GM12892 (cell line): ENCODE measurements at places on chromosomes 4 and X.

DNA sequence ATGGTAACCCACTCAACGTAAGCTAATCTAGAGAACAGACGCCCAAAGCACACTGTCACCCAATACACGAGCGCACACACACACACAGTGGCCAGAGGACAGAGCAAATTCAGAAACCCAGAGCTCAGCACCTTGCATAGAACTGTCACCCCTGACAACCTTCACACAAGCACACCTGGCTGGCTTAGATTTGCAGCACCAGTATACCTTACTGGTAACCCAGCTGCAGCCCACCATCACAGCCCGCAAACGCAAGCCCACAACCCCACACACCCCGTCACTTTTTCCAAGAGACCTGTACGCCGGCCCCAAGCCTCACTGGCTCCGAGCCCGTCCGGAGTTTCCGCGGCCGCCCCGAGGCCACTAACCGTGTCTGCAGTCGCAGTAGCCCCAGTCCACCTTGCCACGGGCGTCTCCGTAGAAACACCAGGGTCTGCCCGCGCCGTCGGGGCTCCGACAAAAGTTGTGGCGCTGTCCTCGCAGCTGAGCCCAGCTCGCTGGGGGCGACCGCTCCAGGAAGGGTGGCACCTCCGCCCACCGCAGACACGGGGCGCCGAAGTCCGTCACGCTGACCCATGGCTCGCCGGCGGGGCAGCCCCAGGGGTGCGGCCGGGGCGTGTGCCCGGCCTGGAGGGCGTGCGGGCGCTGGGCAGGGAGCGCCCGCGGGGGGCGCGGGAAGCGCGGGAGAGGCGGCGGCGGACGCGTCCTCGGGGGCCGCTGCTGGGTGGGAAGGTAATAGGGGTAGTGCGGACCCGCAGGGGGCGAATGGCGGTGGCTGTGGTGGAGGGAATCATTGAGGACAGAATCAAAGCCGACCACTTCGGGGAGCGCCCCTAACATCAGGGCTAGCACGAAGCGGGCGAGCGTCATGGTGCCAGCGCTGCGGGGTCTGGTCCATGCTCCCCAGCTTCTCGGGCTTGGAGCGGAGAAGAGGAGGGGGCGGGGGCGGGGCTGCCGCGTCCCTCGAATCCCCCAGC, 664 bp downstream of the PRSS12 start:
- DNase-seq: peak; percentile 4

- no peak for DNase-seq
Observed at GRCh38 chrX:53241558-53241957, 16.6 kb upstream of the KDM5C start.

- DNase-seq: no peak
Observed at GRCh38 chrX:23932046-23932445, 24.2 kb downstream of the CXorf58 start.

- DNase-seq: no peak
Observed at GRCh38 chrX:37802028-37802427, 22.2 kb downstream of the CYBB start.

DNA sequence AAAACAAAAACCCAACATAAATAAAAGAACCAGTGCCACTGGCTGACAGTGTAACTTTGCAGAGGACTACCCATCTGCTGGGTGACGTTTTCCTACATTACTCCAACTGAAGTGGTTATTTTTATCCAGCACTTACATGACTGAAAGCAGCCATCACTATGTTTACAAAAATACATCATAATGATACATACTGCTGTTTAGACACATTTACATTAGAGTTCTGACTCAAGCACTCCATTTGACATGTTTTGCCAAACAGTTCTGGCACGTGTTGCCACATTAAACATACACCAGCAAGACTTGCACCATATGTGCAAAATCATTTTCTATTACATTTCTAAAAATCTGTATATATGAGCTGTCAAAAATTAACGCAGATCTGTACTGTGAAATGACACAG, 39.6 kb downstream of the BEND4 start:
- no peak for DNase-seq

DNA sequence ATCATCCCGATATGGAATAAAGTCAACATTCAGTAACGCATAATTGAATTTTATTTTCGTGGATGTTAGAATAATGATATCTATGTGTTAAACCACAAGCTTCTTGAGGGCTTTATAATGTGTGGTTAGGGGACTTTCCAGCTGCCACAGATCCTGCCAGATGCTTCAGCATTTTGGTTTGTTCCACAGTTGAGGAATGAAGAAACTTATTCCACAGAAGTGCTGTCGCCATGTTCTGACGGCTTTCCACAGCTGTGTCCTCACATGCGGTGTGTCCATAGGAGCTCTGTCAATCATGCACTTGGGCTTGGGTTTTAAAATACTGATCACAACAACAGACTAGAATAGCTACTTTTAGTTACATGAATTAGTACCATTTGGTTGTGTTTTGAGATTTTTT, 411.9 kb downstream of the TRIML1 start:
- DNase-seq: no peak

GRCh38 chrX:125219852-125220251, 99.8 kb upstream of the TEX13C start:
- no peak for DNase-seq

- DNase-seq: no peak
Observed at GRCh38 chrX:2863646-2864045, 34.9 kb downstream of the GYG2 start.

GRCh38 chr4:76562836-76563453, 127.9 kb downstream of the SHROOM3 start:
- DNase-seq: no peak

GRCh38 chr4:139214039-139214534, 37.1 kb upstream of the ELF2 start:
- peak; percentile 48 for DNase-seq

- no peak for DNase-seq
Observed at GRCh38 chr4:86614865-86615264, 20.8 kb downstream of the PTPN13 start.

DNA sequence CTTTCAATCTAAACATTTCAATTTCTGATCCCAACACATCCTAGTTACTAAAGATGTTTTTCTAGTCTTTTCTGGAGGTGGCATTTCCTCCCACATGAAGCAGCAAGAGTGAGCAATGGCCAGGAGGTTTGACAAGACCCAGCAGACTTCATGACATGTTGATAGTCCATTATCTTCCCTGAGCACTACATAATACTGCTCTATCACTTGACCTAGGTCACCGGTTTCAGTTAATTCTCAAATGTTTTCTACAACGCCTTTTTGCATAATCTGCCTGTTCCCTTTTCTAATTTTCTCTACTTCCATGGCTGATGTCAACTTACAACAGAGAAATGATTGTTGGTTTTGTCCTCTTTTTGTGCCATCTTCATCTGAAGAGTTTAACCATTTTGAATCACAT, 62.0 kb upstream of the GPRIN3 start:
- no peak for DNase-seq

GRCh38 chr4:154329939-154330338, 161.7 kb downstream of the DCHS2 start:
- no peak for DNase-seq

GRCh38 chrX:21745756-21746155, 12.2 kb downstream of the SMPX start:
- DNase-seq: no peak

- no peak for DNase-seq
Observed at GRCh38 chrX:100395781-100396180, 14.3 kb downstream of the PCDH19 start.

DNA sequence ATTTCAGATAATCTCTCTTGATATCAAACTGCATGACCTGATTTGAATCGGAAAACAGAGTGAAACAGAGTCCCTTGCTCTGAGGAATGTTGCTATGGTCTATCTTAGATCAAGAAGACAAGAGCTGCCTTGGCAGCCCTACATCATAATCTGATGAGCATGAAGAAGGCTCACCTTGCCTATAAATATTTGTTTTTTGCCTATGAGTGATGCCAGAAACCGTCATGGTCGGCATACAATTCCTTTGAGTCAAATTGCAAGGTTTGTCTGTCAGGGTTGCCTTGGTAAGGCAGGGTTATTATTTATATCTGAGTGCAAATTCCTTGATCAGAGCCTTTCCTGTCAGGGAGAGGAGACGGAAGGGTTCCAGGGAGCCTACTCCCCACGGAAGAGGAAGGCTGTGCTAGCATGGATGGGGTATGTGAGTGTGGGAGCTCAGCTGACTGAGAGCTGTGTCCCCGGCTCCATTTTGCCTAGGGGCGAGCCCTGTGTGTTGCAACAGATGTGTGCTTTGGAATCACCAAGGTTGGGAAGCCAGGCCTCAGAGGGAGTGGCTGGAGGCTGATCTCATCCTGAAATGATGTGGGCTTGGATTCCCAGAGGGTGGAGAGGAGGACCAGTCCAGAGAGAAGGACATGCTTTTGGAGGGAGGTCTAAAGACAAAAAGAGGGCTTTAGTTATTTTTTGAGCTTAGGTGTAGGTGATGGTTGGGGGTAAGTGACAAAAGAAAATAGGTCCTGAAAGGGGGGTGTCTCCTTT, 43.6 kb downstream of the RTL9 start:
- DNase-seq: no peak

DNA sequence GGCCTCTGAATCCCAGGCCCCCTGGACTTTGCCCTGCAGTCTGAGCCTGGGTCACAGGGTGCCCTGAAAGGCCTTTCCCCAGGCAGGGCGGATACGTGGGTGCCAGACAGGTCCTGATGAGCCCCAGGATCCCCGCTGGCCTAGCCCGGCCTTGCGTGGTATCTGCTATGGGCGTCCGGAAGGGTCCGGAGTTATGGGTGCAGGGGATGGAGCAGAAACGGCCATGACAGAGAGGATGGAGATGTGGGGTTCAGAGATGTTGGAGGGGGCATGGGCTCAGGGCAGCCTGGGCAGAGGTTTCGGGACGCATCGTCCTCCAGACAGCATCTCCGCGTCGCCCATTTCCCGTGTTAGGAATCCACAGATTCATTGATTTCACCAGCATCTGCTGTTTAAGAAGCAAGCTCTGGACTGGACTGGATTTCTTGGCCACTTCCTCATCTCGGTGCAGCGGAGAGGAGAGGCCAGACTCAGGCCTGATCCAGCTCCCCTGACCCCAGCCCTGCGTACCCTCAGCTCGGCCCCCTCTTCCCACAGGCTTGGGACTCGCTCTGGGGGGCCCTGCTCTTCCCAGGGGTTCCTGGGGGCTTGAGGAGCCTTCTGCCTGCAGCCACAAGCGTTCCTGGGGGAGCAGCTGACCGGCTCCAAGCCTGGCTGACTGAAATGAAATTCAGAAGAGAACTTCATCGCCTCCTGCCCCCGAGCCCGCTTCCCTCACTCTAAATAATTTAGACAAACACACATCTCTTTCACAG, 86.9 kb upstream of the ADRA2C start:
- DNase-seq: no peak

DNA sequence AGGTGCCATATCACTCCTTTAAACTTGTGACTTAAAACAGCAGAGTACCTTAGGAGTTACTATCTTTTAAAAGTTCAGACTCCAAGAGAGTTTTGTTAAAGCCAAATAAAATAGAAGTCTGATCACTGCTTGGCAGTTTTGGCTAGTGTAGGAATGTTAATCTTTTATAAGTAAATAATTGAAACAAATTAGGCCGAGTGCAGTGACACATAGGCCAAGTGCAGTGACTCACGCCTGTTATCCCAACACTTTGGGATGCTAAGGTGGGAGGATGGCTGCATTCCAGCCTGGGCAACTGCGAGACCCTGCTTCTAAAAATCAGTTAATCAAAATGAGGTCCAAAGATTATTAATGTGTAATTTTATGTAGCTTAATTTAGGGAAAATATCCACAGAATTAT, 37.2 kb downstream of the WDR44 start:
- DNase-seq: no peak

DNA sequence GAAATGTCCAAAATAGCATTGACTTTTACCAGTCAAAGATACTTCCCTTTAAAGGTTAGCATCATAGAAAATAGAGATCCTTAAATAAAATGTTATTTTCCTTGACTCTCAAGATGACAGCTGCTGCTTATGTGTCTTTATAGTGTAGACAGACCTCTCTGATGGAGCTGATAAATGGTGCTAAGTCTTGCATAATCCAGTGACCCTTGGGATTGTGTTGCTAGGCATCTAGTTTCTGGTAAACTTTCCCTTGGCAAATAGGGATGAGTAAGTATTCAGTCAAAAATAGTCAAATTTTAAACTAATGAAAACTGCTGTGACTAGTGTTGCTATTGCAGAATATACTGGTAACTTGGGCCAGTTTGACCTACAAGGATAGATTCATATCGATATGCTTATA, 53.6 kb downstream of the MBNL3 start:
- DNase-seq: no peak

GRCh38 chr4:87961993-87962392, 13.5 kb upstream of the SPP1 start:
- DNase-seq: no peak

DNA sequence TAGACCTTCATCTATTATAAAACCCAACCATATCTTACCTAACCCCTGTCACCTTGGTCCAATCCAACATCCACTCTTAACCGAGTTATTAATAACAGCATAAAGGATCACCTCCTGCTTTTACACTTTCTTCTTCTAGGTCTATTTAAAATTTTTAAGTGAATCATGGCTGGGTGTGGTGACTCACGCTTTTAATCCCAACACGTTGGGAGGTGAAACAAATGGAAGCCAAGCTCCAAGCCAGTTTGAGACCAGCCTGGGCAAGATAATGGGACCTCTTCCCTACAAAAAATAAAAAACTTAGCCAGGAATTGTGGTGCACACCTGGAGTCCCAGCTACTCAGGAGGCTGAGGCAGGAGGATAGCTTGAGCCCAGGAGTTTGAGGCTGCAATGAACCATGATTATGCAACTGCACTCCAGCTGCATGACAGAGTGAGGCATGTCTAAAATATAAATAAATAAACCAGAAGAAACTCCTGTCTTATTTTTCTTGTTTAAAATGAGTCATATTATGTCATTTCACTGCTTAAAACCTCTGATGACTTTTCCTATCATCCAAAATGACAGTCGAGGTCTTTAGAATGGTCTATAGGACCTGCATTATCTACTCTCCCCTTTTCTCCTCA, 188.4 kb downstream of the GASK1B start:
- DNase-seq: no peak

DNA sequence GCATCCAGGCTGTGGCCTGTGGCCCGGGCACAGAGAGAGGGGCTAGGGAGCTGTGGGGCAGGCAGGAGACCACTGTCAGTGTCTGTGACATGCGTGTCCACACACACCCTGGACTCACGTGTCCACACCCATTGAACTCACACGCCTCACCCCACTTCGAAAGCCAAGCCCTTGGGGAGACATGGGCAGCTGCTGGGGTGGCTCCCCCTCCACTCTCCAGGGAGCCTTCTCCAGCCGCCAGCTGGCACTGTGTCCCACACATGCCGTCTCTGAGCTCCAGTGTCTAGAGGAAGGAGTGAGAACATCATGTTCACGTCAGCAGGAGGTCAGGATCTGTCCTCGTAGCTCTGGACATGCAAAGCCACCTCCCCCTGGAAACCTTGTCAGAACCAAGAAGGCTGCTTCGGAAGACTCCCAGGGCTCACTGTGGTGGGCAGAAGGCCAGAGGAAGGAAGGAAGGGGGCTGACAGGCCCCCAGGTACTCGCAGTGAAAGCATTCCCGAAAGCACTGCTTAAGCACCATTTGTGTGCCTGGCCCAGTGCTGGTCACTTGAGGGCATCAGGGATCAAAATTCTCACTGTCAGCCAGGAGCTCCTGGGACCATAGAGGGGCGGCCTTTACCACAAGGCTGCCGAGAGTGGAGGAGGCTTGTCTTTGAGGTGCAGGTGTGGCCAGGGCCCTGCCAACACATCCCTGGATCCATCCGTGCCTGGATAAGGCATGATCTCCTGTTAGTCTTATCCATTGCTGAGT, 61.4 kb downstream of the HTRA3 start:
- no peak for DNase-seq

- DNase-seq: no peak
Observed at GRCh38 chrX:132508834-132509233, 20.0 kb upstream of the MBNL3 start.
